ENCODE measurements at places on chromosomes 2 and 18.

DNA sequence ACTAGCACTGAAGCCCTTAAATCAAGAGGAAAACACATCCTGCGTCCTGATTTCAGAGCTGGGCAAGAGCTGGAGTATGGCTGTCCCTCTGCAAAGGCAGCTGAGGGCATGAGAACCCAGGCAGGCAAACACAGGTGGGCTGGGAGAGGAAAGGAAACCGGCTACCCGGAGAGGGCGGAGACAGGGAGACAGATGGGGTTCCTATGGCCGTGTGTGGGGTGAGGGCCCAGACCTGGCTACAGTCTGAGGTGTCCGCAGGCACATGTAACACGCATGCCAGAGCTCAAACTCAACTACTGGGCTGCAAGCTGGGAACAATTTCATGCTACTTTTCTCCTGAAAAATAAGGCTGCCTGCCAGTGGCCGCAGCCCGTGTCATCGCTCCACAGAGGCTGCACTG, 2.7 kb downstream of the COPS9 start:
- DNase-seq = no peak

DNA sequence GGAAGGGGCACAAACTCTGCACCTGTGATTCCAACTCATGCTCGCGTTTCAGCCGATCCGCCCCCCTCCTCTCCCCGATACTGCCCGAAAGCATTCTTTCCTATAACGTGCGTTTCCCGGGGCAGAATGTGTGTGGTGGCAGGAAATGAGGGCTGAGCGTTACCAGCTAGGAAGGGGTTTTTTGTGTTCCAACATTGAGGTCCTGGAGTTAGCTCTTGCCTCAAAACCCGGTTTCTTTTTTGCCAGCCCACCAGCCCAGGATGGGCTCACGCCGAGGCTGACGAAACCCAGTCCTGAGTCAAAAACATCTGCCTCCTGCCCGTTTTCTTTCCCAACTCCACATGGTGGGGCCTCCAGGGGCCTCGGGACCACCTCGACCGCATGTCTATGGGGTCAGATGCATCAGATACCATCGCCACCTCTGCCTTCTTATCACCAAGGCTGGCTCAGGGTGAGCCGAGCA, 113.7 kb upstream of the COPS8 start:
- no peak for DNase-seq

DNA sequence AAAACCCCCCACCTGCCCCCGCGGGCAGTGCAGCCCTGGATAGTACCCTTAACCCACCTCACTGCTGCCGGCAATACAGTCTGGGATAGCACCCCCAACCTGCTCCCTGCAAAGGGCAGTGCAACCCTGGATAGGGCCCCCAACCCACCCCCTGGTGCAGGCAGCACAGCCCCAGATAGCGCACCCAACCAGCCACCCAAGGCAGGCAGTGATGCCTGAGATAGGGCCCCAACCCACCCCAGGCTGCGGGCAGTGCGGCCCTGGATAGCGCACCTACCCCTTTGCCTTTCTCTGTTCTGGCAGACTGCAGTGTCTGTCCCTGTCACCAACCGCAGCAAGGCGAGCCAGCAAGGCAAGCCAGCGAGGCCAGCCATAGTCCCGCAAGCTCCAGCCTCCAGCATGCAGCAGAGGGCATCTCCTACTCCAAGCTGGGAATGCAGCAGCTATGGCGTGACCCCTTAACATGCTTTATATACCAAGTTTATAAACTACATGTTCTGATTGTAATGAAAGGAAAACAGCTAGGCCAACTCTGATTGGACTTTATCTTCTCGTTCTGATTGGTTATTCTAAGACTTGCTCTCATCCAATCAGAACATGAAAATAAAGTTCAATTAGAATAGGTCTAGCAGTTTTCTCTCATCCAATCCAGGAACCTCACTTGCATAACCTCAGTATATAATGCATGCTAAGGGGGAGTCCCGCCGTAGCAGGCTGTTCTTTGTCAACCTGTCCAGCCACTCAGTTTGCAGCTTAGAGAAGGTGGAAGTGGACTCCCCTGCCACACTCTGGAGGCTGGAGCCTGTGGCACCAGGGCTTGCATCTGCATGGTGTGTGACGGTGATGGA, 34.1 kb upstream of the ANKRD62 start:
- no peak for DNase-seq

DNA sequence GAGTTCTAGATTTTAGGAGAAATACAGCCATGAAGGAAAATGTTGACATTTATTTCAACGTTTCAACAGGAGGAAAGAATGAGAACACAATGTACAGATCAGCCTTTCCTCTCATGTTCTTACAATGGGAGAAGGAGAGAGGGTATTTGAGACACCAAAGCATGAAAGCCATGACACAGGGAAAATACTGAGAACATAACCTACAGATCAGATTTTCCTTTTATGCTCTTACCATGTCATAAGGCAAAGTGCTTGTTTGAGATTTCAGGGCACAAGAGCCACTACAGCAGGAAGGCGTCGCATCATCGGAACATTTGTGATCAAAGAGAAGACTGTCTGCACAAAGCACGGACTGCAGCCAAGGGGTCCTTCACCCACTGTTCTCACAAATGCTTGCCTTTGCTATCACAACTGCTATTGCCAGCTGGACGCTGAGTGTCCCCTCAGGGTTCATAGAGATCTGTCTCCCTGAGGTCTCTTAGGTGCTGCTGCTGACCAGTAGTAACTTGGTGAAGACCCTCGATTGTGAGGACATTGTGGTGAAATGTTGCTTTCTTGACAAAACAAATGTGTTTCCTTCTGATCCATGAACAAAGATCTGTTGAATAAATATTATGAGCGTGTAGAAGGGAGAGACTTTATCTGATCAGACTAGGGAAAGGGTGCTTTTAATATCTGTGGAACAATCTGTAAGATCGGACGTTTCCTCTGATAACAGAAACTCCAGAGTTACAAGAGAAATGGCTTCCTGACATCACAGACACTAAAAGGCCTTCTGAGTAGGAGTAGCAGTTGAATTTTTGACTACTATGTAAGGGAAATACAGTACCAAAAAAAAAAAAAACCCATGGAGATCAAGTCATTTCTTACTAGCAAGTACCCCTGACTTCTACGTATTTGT, 6.4 kb upstream of the IL1RL1 start:
- peak; percentile 39 for DNase-seq

DNA sequence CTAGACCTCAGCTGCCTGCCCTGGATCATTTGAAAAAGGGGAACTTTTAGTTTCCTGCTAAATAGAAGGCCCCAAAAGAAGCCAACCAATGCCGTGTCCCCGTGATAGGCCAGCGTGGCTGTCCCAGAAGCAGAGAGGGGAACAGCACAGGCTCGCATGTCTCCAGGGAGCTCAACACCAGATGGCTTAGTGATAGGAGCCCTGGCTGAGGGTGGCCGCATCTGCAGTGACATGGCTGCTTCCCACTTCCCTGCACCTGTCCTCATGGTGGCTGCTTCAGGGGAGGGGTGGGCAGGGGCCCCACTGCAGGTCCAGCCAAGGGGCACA, 79.6 kb downstream of the MBP start:
- no peak for DNase-seq

DNA sequence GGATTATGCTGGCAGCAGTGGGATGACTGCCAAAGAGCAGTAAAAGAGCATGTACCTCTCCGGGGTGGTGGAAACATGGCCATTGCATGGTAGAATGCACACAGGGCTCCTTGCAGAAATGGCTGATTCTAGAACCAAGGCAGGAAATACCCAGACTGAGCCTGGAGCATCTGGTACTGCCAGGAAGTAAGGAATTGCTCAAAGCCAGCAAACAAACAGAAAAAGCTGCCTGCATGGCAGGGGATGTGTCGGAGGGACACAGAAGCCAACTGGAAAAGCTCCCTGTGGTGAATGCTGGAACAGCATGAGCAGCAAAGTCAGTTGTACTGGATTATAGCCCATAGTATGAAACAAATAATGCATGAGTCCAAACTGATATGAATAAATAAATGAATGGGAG, 78.0 kb upstream of the NFATC1 start:
- no peak for DNase-seq

DNA sequence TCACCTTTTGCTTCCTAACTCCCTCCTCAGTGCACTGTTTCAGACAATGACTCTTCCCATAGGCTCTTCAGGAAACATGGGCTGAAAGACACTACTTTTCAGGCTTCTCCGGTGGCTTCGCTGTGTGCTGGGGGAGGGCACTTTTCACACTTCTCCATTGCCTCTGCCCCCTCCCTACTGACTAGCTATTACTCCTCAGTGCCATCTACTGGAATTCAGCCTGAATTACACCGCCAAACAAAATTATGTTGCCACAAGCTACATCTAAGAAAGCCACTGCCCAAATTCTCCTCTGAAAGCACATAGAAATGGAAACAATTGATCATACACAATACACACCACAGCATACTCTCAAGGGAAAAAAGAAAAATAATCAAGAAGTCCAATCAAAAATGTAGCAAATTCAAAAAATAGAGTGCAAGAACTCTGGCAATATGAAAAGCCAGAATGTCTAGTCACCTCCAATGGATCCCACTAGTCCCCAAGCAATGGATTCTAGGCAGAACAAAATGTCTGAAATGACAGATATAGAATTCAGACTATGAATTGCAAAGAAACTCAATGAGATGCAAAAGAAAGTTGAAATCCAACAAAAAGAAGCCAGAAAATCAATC, 1139.4 kb upstream of the GYPC start:
- DNase-seq = no peak

GRCh38 chr2:86286516-86286915, 50.9 kb downstream of the REEP1 start:
- DNase-seq = no peak

GRCh38 chr2:215949991-215950404, 63.4 kb downstream of the MREG start:
- no peak for DNase-seq

DNA sequence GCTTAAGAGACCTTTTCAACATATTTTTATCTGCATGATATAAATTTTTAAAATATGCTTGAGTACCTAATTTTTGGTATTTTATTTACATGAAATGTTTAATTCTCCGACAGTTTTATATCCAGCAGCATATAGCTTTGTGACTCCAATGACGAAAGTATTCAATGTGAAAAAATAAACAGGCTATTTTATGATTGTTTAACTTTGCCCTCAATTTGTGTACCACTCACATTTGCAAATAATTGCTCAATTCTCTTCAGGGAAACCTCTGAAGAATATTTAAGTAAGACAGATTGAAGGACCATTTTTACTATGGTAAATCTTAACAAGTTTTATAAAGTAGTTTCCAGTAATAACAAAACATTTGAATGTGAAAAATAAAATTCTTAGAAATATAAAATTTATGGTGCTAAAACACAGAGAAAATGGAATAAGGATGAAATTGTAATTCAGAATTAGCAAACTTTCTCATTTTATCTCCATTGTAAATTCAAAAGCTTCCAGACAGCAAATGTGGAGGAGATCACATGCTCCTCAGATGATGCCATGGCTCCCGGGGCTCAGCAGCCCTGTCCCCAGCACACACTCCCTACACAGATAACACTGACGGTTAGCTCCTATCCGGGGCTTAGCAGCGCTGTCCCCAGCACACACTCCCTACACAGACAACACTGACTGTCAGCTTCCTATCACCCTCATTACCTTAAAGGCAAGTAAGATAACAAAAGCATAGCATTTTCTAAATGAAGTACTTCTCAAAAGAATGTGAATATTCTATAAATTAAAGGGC, 39.7 kb downstream of the SH3YL1 start:
- DNase-seq = no peak

GRCh38 chr2:197128897-197129296, 181.7 kb downstream of the ANKRD44 start:
- no peak for DNase-seq

- no peak for DNase-seq
These were observed 128.0 kb upstream of the TACR1 start for GRCh38 chr2:75327334-75327733.

- no peak for DNase-seq
These were observed 98.2 kb upstream of the SMAD2 start for GRCh38 chr18:48028696-48029095.

DNA sequence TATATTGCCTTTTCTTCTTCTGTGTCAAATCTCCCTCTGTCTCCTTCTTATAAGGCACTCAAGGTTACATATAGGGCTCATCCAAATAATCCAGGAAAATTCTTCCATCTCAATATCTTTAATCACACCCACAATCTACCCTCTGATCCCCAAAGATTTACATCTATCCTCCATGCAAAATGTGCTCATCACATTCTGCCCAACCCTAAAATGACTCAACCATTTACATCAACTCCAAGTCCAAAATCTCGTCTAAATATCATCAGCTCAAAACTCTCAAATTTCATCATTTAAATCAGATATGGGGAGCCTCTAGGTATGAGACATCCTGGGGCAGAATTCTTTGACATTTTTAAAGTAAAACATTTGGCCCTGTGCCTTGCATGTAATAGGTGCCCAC, 1349.8 kb downstream of the SUCLG1 start:
- no peak for DNase-seq

- no peak for DNase-seq
These were observed 157.1 kb downstream of the GALNT14 start for GRCh38 chr2:30981096-30981495.

- DNase-seq = no peak
These were observed 16.8 kb upstream of the ATP8B1 start for GRCh38 chr18:57819671-57820460.

- DNase-seq = no peak
These were observed 176.7 kb downstream of the MYO1B start for GRCh38 chr2:191421950-191422349.

- DNase-seq = no peak
These were observed 214.8 kb downstream of the TXNL1 start for GRCh38 chr18:56423626-56424025.
